ENCODE measurements at places on chromosomes 1 and 21.
A peak's percentile ranks its signal among the peaks of the same experiment; 100 is the strongest.

GRCh38 chr1:34398916-34399275, 222.2 kb downstream of the C1orf94 start:
- DNase-seq: no peak

DNA sequence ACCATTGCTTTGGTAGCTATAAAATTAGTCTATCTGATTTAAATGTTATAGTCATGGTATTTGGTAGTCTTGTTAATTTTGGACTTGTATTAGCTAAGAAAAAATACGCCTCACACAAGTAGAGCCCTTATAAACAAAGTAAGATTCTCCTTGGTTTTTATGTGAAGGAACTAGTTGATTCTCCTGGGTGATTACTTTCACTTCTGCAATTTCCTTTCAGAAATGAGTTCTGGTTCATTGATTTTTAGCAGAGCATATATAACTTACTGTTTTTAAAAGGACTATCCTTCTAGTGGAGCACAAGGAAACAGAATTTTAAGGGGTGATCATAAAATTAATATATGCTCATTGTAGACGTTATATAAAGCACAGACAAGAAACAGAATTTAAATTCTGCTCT, 120.1 kb downstream of the BACH1 start:
- DNase-seq: no peak

- DNase-seq: no peak
These were observed 49.8 kb downstream of the SMYD2 start for GRCh38 chr1:214330715-214331114.

- no peak for DNase-seq
These were observed 605.0 kb upstream of the PKN2 start for GRCh38 chr1:88079036-88079435.

DNA sequence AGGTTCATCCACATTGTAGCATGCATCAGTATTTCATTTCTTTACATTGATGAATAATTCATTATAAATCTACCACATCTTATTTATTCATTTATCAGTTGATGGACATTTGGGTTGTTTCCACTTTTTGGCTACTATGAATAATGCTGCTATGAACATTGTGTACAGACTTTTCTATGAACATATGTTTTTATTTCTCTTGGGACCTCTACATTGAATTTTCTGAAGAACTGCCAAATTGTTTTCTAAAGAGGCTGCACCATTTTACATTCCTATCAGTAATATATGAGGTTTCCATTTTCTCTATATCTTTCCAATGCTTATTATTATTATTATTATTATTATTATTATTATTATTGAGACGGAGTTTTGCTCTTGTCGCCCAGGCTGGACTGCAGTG, 81.3 kb upstream of the SELENON start:
- DNase-seq: no peak

DNA sequence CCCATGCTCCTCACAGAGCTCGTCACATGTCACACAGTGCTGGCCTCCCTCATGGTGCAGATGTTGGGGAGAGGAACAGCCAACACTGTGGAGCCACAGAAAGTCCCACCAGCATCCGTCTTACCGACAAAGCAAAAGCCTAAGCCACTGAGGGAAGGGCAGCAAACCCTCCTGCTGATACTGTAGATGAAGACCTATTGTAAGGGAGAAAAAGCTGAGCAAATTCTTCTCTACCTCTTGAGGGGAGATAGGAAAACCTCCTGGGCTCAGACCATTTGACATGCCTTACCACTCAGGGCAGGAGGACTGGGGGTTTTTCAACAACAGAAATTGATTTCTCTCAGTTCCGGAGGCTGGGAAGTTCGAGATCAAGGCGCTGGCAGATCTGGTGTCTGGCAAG, 95.9 kb downstream of the WDR64 start:
- no peak for DNase-seq

- no peak for DNase-seq
These were observed 84.9 kb downstream of the ZC3H11B start for GRCh38 chr1:219527994-219528393.

- DNase-seq: no peak
These were observed 152.4 kb downstream of the HLX start for GRCh38 chr1:221031458-221032203.

DNA sequence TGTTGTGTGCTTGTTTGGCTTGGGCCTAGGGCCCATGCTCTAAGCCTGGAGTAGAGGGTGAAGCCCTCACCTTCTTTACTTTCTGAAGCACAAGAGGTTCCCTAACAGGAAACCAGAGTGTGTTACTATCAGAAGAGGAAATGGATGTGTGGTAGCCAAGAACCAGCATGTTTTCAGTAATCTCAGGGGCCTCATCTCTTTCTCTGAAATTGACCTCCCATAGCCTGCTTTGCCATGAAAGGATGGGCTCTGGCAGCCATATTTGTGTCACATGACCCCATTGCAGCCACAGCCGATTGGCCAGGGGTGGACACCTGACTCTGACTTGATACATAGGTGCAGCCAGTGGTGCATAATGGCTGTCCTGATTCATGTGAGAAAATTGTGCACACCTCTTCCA, 18.6 kb downstream of the A3GALT2 start:
- no peak for DNase-seq

DNA sequence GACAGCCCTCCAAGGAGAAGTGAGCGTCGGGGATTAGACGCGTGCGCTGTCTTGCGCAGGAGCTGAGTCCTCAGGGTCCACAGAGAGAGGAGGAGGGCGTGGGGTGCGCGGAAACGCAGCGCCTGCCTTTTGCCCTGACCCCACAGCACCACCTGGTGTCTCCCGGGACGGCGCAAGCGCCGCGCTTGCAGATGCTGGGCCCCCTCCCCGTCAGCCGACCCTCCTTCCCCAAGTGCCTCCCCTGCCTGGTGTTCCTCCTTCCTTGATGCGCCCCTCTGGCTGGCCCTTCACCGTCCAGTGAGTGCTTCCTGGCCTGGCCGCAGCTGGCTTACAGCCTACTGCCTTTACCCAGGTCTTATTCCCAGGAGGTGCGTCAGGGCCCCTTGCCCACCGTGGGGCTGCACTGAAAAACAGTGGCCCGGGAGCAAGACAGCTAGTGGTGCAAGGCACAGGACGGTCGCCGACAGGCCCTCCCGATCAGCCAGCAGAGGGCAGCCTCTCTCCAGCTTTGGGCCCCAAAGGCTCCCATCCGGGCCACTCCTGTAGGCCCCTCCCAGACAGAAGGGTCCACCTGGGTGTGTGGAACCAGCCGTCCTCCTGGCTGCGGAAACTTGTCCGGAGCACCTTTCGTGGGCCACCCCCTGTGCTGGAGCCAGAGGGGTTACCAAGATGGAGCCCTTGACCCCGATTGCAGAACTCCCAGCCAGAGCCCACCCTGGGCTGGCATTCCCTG, 12.9 kb upstream of the PHLDA3 start:
- DNase-seq: peak; percentile 65

GRCh38 chr1:167500283-167500860, 18.0 kb downstream of the CD247 start:
- DNase-seq: no peak

DNA sequence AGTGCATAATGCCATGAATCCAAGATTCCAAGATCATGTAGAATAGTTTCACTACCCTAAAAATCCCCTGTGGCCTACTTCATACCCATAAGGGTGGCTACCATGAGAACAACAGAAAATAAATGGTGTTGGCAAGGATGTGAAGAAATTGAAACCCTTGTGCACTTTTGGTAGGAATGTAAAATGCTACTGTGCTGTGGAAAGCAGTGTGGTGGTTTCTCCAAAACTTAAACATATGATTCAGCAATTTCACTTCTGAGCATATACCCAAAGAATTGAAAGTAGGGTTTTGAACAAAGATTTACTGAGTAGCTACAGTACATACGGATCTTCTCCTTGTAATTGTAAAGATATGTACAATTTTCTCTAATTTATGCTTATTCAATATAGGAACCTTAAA, 16.0 kb downstream of the FNBP1L start:
- no peak for DNase-seq

GRCh38 chr1:198125995-198126735, 30.6 kb upstream of the NEK7 start:
- DNase-seq: no peak

DNA sequence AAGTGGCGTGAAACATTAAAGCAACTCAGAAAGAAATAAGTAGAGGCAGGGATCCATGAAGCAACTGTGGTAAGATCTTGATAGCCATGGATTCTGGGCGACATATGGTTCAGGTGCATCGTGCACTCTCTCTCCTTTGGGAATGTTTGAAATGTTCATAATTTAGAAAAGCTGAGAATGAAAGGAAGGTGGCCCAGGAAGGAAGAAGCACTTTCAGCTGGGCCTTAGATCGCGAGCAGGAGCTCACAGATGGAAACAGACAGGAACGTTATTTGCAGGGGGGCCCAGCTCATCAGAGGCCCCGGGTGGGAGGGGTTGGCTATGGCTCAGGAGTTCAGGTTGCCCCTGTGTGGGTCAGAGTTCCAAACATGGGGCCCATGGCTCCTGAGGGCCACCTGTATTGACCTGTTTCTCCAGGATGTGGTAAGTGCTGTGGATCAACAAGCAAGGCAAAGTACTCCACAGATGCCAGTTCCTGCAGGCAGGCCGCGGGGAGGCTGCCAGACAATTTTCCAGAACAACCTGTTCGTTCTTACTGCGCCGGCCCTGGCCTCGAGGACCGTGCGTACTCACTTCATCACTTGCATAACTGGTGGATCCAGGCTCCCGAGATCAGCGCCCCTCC, 253.2 kb downstream of the TOMM20 start:
- DNase-seq: peak; percentile 62

DNA sequence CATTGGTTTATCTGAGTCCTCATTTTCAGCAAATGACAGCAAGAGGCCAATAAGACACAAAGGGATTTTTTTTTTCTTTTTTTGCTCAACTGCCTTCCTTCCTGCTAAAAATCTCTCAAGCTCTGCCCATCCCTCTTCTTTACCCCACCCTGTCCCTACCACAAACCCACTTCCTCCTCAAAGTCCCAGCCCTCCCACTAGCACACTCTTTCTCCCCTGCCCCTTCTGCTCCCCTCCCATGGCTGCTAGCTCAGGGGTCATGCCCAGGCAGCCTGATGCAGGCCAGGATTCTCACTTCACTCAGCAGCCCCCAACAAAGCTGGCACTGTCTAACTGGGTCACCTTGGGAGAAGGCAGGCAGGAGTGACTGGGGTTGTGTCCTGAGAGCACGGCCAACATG, 28.8 kb upstream of the PPP2R5A start:
- no peak for DNase-seq

DNA sequence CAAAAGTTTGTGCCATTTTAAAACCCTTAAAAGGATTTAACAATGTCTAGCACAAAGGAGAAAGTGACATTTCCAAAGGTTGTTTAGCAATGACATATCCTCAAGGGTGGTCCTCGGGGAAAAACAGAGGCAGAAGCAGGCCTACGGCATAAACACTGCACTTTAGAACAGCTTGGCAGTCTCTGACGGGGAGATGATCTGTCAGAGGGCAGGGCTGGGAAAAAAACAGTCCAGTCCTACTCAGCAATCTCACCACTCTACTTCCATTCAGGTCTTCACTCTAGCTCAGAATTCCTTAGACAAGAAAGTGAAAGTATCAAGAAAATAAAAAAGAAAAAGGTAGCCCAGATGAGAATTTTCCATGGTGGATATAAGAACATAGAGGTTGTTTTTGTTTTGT, 4.1 kb downstream of the CRYZ start:
- DNase-seq: no peak

DNA sequence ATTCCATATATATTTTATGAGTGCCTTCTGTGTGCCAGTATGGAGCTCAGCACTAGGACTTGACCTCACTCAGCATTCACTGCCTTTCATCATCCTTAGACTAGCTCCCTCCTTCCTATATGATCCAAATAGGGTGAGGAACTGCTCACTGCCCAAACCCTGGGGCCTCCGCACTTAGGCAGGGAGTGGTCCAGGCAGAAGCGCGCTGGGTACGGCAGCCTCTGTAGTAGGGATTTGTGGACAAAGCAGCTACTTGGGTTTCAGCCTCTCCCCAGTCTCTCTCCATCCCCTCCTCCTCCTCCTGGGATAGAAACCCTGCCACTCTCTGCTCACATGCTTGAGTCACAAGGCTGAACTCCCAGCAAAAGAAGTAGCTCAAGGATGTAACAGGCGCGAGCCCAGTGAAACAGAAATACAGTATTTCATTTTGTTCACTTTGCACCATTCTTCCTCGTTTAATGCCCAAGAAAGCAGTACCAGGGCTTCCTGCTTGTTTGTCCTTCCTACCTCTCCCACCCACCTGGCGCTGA, 32.9 kb downstream of the PLEKHA6 start:
- no peak for DNase-seq

GRCh38 chr1:32954168-32954567, 10.4 kb downstream of the RNF19B start:
- no peak for DNase-seq

GRCh38 chr1:78035121-78035520, 10.6 kb upstream of the GIPC2 start:
- no peak for DNase-seq

- no peak for DNase-seq
These were observed 19.3 kb upstream of the SERTAD4 start for GRCh38 chr1:210213335-210213734.

GRCh38 chr1:15226388-15227255, 20.4 kb upstream of the FHAD1 start:
- no peak for DNase-seq

- no peak for DNase-seq
These were observed 871 bp downstream of the TUFT1 start for GRCh38 chr1:151540982-151541377.

DNA sequence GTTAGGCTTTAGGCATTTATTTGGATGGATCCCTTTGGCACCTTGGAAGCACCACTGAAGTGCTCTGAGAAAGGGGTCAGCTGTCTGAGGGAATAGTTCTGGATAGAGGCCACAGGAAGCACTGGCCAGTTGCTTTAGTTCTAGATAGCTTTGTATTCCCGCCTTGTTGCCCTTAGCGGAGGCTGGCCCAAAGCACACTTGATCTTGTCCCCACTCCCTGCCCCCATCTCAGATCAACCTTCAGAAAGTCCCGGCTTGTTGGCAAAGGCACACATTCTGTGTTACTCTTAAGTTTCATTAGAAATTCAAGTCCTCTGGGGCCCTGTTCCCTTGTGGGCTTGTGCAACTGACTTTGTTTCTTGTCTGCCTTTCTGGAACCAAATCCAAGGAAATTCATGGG, 15.2 kb upstream of the NBL1 start:
- no peak for DNase-seq

DNA sequence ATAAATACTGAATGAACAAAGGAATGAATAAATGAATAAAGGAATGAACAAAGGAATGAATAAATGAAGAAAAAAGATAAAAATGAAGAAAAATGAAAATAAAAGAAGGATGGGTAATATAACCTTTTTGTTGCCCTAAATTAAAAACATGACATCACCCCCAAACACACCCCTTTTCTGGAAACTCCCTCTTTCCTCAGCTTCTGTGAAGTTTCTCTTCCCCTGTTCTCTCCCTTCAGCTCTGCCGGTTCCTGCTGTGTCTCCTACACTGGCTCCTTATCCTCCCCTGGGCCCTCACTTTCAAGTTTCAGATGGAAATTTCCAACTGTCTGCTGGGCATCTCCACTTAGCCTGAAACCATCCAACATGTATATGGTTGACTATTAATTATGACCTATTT, 37.9 kb downstream of the RAB3B start:
- DNase-seq: no peak

- DNase-seq: no peak
These were observed 43.0 kb downstream of the PLXNA2 start for GRCh38 chr1:208201229-208201628.

Data from NCI-H2029 (cell line).